ENCODE measurements at places on chromosomes 5 and 9.
A peak's percentile ranks its signal among the peaks of the same experiment; 100 is the strongest.

DNA sequence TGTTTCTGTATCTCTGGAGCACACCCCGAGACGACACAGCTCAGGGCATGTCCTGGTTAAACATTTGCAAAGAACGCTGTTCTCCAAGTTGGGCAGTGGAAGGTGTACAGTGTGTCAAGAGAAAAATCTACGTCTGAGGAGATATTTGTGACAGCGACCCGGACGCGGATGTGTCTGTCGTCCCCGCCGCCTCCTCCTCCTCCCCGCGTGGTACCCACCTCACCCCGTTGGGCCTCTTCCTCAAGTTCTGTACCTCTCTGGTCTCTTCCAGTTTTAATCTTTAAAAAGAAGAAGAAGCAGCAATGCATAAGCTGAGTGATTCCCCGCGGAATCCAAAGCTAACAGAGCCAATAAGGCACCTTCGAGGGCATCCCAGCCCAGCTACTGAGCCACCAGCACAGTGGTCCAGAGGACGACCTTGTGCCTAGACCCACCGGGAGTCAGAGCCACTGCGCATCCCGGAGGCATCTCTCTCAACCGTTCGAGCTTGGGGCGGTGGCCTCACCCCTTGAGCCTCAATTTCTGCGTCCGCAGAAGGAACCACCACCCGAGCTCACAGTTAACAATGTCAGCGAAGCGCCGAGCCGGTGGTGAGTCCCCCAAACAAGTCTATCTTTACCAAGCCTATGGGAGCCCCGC is 467 bp downstream of the C9orf78 start:
- no peak for DNase-seq

- DNase-seq: peak; percentile 10
Observed at GRCh38 chr5:148005788-148006520, 57.8 kb upstream of the SPINK5 start.

DNA sequence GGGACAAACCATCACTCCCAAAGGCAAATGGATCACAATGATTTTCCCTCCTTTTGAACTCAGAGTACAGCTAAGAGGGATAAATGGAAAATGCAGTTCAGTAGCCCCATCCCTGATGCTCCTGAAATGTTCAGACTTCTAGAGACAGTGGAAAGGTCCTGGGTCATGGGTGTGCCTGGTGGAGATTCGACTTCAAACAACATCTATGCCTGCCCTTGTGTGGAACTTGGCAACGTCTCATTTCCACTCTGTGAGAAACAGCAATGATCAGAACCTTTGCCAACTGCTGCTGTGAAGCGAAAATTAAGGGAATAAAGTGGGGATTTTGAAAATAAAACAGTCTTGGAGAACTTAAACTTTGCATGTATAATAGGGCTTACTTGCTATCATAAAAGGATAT is 778.1 kb downstream of the SEMA5A start:
- no peak for DNase-seq

DNA sequence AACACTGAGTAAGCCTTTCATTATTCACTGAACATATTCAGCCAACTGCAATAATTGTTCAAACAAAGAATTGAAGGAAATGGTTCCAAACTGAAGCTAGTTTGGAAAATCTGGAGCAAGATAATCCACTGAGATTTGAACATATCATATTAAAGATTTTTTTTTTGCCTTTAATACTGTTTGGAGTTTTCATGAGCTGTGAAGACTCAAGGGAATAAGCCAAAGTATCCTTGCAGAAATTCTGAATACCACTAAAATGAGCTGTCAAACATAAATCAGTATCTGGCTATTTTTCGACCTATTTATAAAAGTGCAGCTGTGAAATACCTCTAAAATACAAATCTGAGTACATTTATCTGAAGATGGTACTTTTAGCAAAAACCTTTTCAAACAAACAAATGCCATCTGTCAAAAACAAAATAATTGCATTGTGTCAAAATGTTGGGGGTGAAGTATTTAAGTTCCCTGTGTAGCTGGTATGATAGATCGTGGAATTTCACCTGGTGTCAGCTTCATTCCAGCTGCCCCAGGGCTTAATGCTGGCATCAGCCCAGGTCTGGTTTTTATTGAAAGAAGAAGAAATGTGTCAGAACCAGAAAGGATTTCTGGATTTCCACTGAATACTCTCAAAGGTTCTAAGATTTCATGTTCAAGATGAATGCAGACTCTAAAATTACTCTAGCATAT is 149.0 kb upstream of the GRAMD2B start:
- no peak for DNase-seq

DNA sequence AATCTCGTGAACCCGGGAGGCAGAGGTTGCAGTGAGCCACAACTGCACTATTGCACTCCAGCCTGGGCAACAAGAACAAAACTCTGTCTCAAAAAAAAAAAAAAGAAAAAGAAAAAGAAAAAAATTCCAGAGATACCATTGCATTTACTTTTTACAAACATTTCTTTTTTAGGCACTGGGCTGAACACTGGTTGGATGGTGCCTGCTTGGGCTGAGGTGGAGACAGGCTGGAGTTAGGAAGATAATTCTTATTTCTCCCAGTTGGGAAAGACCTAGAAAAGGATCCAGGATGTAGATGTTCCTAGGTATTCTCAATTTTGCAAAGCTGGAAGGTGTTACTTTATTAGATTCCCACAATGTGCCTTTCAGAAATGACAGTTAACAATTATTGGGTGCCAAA is 49.9 kb upstream of the JMY start:
- no peak for DNase-seq

- DNase-seq: peak; percentile 31
Observed at GRCh38 chr5:137316346-137316736, 182.8 kb downstream of the SPOCK1 start.

GRCh38 chr5:150007050-150007449 is 6.5 kb downstream of the HMGXB3 start:
- no peak for DNase-seq

DNA sequence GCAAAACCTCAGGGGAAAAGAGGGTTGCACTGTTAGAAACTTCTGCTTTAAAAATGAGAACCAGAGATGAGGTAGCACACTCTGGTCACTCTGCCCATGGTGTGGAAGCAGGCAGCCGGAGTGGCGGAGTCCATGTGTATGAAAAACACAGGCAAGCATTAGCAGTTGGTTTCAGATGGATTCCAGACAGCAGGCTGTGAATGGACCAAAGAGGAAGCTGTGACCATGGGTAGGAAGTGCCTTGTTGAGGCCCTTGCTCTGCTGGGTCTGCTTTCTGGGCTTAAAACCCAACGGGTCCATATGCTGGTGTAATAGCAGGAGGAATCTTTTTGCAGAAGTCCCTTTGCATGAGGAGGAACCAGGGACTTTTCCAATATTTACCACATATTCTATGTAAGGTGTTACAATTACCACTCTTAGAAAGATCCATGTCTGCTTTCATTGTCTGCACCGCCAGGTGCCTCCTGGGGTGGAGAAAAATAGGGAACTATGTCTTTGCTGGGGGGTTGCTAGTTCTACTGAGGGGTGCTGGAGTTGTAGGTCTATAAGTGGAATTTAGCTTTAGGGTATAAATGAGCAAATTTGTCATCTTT is 77.0 kb downstream of the ANKRD55 start:
- DNase-seq: no peak

DNA sequence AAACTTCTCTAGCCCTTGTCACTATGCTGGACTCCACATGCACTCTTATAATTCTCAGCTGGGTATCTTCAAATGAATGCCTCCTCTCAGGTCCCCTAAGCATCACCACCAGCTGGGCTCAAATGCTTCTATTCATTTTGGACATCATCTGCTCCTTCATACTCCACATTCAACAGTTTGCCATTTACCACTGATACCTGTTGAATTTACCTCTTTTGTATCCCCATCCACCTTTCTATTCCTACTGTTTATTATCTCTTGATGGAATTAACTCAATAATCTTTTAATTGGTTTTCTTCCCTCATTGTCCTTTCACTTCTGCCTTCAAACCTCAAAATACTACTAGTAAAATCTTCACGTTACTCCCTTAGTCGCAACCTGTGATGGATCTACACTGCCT is 14.5 kb downstream of the RANBP6 start:
- DNase-seq: no peak

DNA sequence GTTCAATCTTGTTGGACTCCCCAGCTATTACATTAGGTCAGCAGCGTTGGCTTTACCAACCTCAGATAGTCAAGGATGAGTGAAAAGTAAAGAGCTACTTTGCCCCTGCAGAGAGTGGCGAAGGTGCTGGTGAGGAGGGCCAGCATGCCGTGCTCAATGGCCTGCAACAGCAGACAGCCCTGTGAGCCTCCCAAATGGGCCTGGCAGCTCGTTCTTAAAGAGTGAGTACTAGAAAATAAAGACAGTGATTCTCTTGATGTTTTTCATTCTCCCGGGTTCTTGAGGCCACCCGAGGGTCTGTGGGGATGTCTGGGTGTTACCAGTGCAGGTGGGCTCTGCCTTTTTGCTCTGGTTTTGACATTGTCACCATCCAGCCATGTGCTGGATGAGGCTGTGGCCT is 16.2 kb downstream of the GADD45G start:
- DNase-seq: no peak

GRCh38 chr9:131516100-131516499 is 13.4 kb downstream of the POMT1 start:
- no peak for DNase-seq

- peak; percentile 7 for DNase-seq
Observed at GRCh38 chr5:140821375-140822280, at the start of gene PCDHA5. Gene PCDHA5 (plus strand): TSS chr5:140821613.

GRCh38 chr5:3596261-3596825 is 711 bp downstream of the IRX1 start:
- DNase-seq: no peak

DNA sequence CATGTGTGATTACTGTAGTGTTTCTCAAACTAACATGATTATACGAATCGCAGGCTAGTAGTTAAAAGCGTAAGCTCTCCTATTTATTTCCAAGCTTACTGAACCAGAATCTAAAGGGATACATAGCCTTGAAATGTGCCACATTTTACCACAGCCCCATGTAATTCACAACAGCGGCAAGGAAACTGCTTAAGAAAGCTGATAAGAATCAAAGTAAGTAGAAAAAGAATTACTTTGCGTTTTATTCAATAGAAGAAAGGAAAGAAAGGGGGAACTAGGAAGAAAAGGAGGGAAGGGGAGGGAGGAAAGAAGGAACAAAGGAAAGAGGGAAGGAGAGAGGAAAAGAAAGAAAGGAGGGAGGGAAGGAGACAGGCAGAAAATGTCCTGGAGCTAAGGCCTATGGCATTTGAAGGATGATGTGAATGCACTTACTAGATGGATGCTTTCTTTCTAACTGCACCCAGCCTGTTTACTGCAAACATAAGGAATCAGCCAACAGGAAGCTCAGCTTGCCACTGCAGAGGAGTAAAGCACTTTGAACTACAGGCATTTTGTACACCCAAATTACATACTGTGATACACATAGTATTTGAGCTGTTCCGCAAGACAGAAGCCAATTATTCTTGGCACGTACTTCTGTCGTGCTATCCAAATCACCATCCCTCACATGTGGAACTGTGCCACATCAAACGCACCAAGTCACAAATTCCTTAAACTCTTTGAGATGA is 521.7 kb downstream of the RAB3C start:
- DNase-seq: peak; percentile 70

DNA sequence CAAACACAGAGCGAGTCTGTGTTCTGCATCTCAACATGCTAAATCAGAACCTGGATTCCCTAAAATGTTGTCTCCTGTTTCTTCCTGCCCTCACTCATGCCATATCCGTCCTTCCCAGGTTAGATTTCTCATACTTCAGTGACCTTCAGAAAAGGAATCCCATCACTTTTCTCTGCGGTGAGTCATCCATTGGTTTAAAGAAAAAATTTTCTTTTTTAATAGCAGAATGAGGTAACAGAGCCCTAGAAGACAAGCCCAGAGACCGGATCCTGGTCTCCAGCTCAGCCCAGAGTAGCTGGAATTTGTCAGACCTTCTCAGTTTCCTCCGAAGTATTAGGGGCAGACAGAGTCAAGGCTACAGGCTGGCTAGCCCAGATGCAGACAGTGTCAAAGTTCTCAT is 143.2 kb upstream of the DMRT1 start:
- DNase-seq: peak; percentile 69

DNA sequence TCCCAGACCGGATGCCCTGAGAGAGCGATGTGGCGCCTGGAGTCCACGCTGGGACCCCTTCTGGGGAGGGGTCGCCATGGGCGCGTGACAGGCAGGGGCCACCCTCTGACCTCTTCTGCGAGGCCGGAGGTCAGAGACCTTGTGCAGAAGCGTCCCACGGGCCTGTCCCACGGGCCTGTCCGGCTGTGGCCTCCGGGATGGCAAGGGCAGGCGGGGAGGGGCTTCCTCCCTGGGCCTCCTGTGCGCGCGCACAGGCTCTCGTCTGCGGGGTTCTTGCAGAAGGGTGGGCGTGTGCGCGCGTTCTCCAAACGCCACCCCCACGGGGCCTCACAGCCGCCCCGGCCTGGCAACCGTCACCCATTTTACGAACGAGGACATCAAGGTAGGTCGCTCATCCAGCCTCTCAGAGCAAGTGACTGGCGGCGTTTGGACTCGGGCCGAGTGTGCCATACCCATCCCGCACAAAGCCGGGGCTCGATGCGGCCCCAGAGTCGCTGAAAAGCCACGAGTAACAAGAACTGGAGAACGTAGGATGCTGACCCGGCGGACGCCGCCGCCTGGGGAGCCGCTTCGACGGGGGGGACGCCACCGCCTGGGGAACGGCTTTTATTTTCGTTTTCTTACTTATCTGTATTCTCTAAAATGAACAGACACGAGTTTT is 897 bp downstream of the AHRR start:
- no peak for DNase-seq
